ENCODE measurements at places on chromosomes 11 and 22. TPM values are rescaled to one million over a fixed set of nuclear protein-coding genes. Genes with fewer than 3 reads are reported as not detected.

The SRPRA gene
- total RNA-seq = 51.1 TPM

The DGAT2 gene
- total RNA-seq = 4.4 TPM

The SERPIND1 gene
- not detected for total RNA-seq

The LRRC75B gene
- 6.4 TPM for total RNA-seq

The CEND1 gene
- 0.85 TPM for total RNA-seq

The CYTH4 gene
- 0.43 TPM for total RNA-seq

The USP28 gene
- 25.9 TPM for total RNA-seq

The PGA3 gene
- total RNA-seq = not detected

The HSPB2 gene
- 0.18 TPM for total RNA-seq

The ART1 gene
- total RNA-seq = not detected

The OSBP2 gene
- total RNA-seq = 0.83 TPM

The ISX gene
- total RNA-seq = not detected

The RCE1 gene
- 13.2 TPM for total RNA-seq

The FAM181B gene
- not detected for total RNA-seq

The KRTAP5-10 gene
- total RNA-seq = not detected

The APOL4 gene
- total RNA-seq = 2.3 TPM

The MPZL2 gene
- total RNA-seq = not detected

The BEST1 gene
- 7.3 TPM for total RNA-seq

The SOX6 gene
- total RNA-seq = 1.00 TPM

The PC gene
- total RNA-seq = 33.3 TPM

The PHF21B gene
- total RNA-seq = not detected

The ATP5MG gene
- total RNA-seq = 120 TPM

The DRICH1 gene
- 0.37 TPM for total RNA-seq

The APOA5 gene
- total RNA-seq = not detected

The EMID1 gene
- total RNA-seq = 1.00 TPM

The NFRKB gene
- total RNA-seq = 10.9 TPM

The FOLR1 gene
- not detected for total RNA-seq

The AGBL2 gene
- 0.83 TPM for total RNA-seq

The HYLS1 gene
- 3.7 TPM for total RNA-seq

The TSSK2 gene
- not detected for total RNA-seq

The FOXRED1 gene
- 9.5 TPM for total RNA-seq

The OR2AG2 gene
- under 0.01 TPM for total RNA-seq

The GGTLC3 gene
- not detected for total RNA-seq

The LRRC10B gene
- not detected for total RNA-seq

The FAT3 gene
- 0.14 TPM for total RNA-seq

The DGCR6 gene
- total RNA-seq = 0.71 TPM

The RASGRP2 gene
- 0.71 TPM for total RNA-seq

The RNF215 gene
- 26.2 TPM for total RNA-seq

The NCR3LG1 gene
- 5.0 TPM for total RNA-seq

The NAALAD2 gene
- total RNA-seq = 0.14 TPM

The TMEM134 gene
- total RNA-seq = 18.2 TPM

The CCDC15 gene
- total RNA-seq = 0.65 TPM

The PATE3 gene
- not detected for total RNA-seq

The HEPN1 gene
- not detected for total RNA-seq

The HTR3A gene
- total RNA-seq = not detected

The UBQLN3 gene
- total RNA-seq = under 0.01 TPM

The BTBD18 gene
- total RNA-seq = not detected

The ZDHHC13 gene
- 10.6 TPM for total RNA-seq

The CLMP gene
- total RNA-seq = 150 TPM

The TRPM5 gene
- total RNA-seq = not detected

The XKR3 gene
- not detected for total RNA-seq

The OR11H1 gene
- total RNA-seq = not detected

The RBMXL2 gene
- total RNA-seq = not detected

The LMNTD2 gene
- total RNA-seq = 0.28 TPM

The CRACR2B gene
- 0.65 TPM for total RNA-seq

The SCGB1A1 gene
- not detected for total RNA-seq
